ENCODE measurements at places on chromosomes 11 and 22.
A peak's percentile ranks its signal among the peaks of the same experiment; 100 is the strongest.

- DNase-seq, result no peak
Measured at GRCh38 chr11:134364261-134364660, 32.5 kb downstream of the GLB1L2 start.

DNA sequence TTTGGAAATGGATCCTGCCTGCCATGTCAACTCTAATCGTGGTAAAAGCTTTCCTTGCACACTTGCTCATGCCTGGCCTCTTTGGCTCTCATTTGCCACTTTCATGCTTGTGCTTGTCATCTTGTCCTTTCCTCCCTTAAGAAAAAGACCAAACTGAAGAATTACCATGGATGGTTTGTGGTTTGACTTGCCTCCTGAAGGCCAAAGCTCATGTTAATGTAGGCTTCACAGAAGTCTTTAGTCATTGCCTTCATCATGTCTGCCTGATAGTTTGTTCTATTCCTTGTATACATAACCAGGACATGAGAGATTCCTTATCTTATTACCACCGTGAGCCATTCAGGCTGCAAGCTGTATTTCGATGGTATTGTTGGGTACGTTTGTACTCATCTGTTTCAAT, 17.3 kb downstream of the TEAD1 start:
- no peak for DNase-seq

- DNase-seq, result no peak
Measured at GRCh38 chr11:9020916-9021315, 17.1 kb upstream of the NRIP3 start.

- DNase-seq, result peak; percentile 69
Measured at GRCh38 chr11:33942954-33943353, 51.1 kb upstream of the LMO2 start.

DNA sequence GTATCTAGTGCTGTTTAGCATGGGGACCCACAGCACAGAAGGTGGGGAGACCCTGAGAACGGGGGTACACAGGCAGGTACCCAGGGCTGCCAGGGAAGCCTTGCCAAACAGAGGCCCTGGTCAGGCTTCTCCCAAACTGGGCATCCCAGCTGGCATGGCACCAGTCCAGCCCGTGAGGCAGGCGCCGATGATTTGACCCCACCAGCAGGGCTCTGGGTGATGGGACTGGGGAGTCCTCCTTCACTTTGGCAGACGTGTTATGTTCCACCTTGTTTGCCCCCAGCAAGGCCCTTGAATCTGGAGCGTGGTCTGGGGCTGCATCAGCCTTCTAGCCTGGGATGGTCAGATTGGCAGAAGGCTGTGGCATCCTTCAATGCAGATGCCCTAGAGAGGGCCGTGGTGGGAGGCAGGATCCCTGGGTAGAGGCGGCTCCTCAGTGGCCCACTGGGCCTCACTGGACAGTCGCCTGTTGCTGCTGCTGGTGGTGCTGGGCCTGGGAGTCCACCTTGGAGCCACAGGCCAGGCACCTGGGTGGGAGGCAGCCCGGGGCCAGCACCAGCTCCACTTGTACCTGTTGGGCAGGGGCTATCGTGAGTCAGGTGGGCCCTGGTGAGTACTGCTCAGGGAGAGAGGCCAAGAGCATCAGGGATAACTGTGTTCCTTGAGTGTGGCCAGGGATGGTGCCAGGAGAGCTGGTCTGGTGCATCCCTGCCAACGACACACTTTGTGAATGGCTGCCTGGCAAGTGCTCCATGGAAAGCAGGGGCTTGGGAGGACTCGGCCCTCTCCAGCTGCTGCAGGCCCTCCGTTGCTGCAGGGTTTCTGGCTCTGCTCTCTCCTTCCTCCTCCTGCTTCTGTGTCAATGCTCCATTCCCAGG, 3.3 kb downstream of the ADORA2A start:
- no peak for DNase-seq

GRCh38 chr22:47238690-47239473, 476.4 kb downstream of the TBC1D22A start:
- DNase-seq, result no peak

GRCh38 chr22:23156286-23156685, 11.0 kb downstream of the RAB36 start:
- no peak for DNase-seq

All from GM13976 (cell line).